ENCODE measurements at places on chromosomes 6 and 20. TPM values are rescaled to one million over a fixed set of nuclear protein-coding genes. Genes with fewer than 3 reads are reported as not detected.

The C20orf144 gene
- under 0.01 TPM for total RNA-seq

The CDH26 gene
- 0.87 TPM for total RNA-seq

The RNF217 gene
- 14.8 TPM for total RNA-seq

The RIPPLY2 gene
- total RNA-seq: 0.17 TPM

The HMGN3 gene
- total RNA-seq: 62.1 TPM

The CDYL gene
- total RNA-seq: 26.7 TPM

The CNPY3 gene
- total RNA-seq: 29.0 TPM
